Left kidney (tissue), 8 donors: ENCODE measurements at places on chromosomes 1 and 21. TPM values are rescaled to one million over a fixed set of nuclear protein-coding genes. Genes with fewer than 3 reads are reported as not detected.

Gene NEGR1
- polyA plus RNA-seq = 4.9 TPM

Gene TMEM269
- 1.3 TPM for polyA plus RNA-seq

DNA sequence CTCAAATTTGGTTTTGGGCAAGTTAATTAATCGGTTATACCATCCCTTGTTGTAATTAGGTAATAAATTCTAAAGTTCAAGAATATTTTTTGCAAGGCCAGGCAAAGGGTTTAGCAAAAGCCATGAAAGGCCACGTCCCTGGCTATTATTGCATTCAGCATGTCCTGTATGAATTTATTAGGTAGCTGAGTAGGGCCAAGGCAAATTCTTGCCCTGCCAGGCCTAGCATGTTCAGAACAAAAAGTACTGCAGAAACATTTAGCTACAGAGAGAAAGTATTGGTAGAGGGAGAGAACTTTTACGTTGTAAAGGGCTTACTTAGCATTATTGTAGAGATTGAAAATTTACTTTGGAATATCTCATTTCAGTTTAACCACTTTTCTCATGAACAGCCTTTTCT is 94.4 kb downstream of the PATJ start:
- DNase-seq = no peak

- DNase-seq = no peak
These were observed 15.0 kb downstream of the FAM78B start for GRCh38 chr1:166151804-166152203.

- DNase-seq = no peak
These were observed 13.8 kb upstream of the HHIPL2 start for GRCh38 chr1:222561656-222562055.

GRCh38 chr21:40765811-40766210 is 81.1 kb downstream of the DSCAM start:
- peak; percentile 20 for DNase-seq

DNA sequence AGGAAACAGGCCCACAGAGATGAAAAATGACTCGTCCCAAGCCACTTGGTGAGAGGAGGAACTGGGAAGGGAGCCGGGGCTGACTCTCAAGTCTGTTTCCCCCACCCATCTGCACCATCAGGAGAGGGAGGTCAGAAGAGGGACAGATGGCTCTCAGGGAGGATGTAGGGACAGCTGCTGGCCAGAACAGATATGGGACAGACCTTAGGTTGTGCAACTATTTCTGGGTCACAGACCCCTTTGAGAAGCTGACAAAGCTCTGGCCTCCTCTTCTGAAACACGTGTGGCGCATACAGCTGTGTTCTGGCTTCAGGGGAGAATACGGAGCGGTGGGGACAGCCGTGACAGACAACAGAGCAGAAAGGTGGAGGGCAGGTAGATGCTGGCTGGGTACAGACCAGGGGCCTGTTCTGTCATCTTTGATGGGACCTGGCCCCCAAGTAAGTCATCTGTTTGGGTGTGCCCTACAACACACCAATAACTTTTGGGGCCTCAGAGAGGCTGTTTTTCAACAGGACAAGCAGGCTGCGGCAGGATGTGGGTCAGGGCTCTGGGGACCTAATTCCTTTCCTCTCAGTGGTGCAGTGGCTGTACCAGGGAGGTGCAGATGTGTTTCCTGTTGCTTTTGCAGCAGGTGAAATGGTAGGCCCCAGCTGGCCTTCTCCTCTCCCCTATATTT is 7.3 kb downstream of the SH3BGRL3 start:
- no peak for DNase-seq

DNA sequence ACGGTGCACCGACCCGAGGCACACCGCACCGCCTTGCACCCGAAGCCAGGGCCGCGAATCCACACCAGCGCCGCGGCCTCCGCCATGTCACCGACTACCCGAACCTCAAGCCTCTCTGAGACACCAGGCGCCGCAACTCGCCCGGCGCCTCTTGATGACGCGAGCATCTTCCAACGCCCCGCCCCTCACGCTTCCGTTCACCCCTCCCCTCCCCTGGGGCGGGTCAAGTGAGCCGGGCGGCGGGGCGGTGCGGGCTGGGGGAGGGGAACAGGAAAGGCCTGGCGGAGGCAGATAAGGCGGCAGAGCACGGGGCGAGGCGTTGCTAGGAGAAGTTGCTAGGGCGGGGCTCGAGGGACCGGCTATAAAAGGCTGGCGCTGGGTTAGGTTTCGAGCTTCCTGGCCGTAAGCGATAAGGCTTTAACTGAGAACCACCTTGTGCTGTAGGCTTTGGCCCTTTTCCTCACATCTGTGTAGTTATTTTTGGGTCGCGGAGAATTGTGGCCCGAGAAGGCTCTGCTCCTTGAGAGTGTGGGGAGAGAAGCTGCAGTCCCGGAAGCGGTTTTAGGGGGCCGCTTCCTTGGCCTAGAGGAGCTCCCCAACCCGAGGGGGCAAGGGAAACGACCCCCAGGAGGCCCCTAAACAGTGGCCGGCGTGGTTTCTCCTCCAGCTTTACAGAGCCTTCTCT is at the start of gene SDE2:
TSS of gene SDE2 (minus strand) at position 117 of the 685 bp plus-strand sequence. CDS start at position 86, 31 bp downstream.
- peak; percentile 99 for DNase-seq

DNA sequence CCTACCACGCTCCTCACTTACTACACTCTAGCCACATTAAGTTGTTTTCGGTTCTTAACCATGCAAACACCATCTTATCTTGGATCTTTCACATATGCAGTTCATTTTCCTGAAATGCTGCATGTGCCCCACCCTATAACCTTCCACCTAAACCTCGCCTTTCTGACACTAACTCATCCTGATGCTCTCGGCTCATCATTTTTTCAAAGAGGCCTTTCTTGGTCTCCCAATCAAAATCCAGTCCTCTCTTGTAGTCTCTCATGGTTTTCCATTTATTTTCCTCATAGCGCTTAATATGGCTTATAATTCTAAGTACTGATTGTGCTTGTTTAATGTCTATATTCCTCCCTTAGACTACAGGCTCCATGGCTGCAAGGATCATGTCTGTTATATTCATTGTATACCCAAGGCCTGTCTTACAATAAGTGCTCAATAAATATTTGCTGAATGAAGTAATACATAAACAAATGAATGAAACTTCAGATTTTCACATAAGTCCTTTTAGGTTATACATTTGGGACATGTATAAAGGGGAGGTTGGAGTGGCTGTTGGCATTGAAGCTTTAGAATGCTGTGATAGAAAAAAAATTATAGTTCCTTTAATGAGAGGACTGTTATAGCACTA is 79.2 kb upstream of the CDC42BPA start:
- no peak for DNase-seq

GRCh38 chr1:99559166-99559565 is 86.7 kb upstream of the PALMD start:
- no peak for DNase-seq

GRCh38 chr1:29782846-29783507 is 546.7 kb downstream of the PTPRU start:
- DNase-seq = no peak

DNA sequence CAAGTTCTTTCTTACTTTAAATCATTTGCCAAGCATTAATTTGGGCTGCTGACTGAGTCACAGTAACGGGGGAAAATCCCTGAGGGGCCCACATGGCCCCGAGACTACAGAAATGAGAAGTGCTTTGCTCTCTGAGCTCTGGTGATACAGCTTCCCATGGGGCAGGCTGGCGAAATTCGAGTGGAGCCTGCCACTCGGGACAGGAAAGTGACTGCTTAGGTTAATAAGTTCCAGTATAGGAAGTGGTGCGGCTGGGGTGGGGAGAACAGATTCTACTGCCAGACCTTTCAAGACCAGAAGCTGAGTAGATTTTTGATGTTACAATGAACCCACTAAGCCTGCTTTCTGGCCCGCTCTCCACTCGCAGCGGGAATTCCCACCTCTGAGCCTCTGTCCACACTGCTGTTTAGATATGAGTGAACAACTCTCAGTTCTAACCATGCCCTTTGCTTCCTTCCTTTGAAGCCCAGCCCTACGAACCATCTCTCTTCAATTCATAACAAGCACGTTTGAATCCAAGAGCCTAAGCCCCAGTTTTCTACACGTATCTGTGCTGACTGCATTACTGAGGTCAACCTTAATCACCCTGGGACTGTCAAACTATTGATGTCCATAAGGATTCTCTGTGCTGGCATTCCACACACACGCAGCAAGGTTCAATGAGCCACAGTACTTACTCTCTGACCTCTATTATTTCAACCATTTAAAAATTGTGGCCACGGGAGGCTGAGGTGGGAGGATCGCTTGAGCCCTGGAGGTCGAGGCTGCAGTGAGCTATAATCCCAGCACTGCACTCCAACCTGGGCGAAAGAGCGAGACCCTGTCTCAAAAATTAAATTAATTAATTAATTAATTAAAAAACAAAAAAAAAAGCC is 9.6 kb downstream of the ZBTB17 start:
- DNase-seq = no peak

DNA sequence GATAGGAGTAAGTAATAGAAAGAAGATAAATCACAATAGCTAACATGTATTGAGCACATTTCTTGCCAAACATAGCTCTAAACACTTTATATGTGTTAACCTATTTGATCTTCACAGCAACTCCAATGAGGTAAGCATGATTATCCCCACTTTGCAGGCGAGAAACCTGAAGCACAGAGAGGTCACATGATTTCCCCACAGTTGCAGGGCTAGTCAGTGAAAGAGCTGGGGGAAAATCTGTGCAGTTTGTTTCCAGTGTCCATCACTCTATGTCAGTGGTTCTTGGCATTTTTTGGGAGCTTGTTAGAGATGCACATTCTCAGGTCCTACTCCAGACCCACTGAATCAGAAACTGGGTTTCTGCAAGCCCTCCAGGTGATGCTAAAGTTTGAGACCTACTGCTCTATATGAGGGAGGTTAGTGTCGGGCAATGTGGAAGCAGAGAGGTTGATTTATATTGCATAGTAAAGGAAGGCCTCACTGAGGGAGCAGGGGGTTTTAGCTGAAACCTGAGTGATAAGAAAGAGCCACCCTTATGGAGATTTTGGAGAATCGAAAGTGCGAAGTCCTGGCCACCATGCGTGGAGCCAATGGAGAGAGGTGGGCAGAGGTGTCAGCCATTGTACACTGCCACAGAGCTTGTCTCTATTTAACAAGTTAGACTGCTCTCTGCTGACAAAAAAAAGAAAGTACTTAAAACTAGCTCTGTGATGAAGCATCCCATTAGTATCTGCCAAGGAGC is 20.9 kb downstream of the MCOLN3 start:
- no peak for DNase-seq

- DNase-seq = no peak
These were observed 11.8 kb upstream of the FASLG start for GRCh38 chr1:172647110-172647564.

GRCh38 chr1:219774386-219774785 is 154.0 kb downstream of the SLC30A10 start:
- DNase-seq = no peak

Gene ACTL8
- not detected for polyA plus RNA-seq

- DNase-seq = no peak
These were observed 1.9 kb upstream of the HES3 start for GRCh38 chr1:6241887-6242740.

DNA sequence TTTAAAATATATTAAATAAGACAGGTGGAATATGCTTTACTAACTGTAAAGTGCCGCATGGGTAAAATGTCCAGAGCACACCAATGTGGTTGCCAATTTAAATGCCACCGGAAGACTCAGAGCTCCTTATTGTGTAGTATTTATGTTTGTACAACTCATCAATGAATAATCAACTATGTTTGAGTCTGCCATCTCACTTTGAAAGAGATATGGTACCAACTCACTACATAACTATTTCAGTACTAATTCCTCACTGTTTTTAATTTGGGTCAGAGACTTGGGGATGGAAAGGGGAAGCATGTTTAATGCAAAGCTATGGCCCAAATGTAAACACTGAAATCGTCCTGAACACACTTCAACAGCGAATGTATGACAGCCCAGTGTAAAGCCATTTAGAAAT is 144.8 kb downstream of the NR5A2 start:
- DNase-seq = no peak

DNA sequence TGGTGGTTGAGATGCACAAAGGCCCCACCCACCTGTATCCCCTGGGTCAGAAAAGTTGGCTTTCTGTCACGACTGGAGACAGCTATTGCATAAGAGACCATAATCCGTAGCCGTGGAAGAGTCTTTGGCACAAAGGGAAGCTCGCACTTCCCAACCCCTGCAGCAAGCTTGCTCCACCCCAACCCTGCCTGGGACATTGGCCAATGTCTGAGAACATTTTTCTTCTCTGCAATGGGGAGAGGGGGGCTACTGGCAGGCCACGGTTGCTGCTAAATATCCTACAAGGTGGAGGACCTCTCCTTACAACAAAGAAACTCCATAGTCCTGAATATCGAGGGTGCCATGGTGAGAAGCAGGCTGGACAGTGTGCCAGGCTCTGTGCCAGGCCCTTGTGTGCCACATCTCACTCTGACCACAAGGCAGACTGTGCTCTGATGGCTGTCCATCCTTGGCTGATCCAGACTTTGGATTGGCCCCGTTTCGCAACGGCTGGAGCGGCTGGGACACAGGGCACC is 104.1 kb downstream of the CSMD2 start:
- no peak for DNase-seq

Gene HOOK1
- polyA plus RNA-seq = 83.2 TPM

Gene CDA
- polyA plus RNA-seq = 3.8 TPM

GRCh38 chr1:33099290-33100118 is 18.6 kb downstream of the AZIN2 start:
- no peak for DNase-seq

GRCh38 chr1:236997361-236997760 is 6.9 kb downstream of the MT1HL1 start:
- DNase-seq = no peak

DNA sequence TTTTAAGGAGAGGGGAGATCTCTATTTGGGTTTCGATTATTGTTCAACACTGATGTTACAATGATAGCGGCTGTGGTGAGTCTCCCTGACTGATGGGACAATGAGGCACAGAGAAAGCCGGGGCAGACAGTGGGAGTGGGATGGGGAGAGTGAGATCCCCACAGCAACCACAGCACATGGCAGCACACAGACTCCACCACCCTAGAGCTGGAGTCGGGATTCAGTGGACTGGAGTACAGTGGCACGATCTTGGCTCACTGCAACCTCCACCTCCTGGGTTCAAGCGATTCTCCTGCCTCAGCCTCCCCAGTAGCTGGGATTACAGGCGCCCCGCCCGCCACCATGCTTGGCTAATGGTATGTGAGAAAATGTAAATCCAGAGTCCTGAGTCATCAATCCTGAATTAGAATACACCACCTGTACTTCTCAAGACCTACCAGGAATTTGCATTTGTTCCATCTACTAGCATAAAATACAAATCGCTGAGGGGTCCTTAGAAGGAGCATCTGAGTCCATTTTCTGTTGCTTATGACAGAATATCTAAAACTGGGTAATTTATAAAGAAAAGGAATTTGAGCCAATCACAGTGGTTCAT is 125.8 kb downstream of the TOMM20 start:
- no peak for DNase-seq

GRCh38 chr21:37245151-37245550 is 22.0 kb downstream of the VPS26C start:
- no peak for DNase-seq

Gene OR6N2
- polyA plus RNA-seq = not detected

DNA sequence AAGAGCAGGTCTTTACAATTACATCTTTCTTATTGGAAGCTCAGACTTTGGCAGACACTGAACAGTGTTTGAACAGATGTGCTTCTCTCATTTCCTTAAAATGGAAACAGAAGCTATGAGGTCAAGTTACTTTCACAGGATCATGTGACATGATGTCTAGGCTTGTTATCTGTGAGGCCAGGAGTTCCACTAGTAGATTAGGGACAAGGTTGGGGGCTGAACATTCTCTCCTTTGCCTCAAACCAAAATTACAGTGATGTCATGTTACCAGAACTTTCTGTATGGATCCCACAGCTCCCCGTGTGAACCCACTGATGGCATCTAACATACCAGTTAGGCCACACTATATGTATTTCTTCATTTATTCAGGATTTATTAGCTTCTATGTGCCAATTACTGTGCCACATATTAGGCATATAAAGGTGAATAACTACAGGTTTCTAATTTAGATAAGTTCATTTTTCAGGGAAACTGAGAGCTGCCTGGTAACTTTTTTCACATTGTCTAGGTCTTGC is 6.0 kb downstream of the DYNLT5 start:
- DNase-seq = no peak
